ENCODE measurements at places on chromosomes 3 and 15.

GRCh38 chr15:81848701-81849100 lies 197.1 kb downstream of the MEX3B start:
- no peak for DNase-seq

- no peak for DNase-seq
Observed at GRCh38 chr3:114214542-114215341, 22.6 kb downstream of the ZNF80 start.

GRCh38 chr3:46849045-46849631 lies 14.1 kb downstream of the MYL3 start:
- DNase-seq = no peak

DNA sequence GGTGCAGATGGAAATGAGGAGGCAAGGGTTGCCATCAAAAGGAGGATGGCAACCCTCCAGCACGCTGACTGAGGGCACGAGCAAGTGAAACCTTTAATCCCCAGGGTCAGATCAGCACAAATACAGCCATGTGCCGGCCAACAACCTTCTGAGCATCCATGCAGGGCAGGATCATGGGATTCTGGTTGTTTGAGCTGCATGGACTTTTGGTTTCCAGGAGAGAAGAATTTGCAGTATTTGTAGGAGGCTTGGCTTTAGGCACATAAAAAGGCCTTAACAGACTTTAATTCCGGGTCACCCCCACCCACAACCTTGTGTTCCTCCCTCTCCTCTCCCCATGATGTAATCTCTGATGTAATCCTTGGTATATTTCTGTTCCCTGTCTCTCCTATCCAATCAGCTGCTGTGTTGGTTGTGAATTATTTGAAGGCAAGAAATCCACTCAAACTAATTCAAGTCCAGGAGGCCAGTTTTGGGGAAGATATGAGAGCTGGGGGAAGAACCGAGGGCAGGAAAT lies 254.3 kb downstream of the SHQ1 start:
- DNase-seq = no peak

- DNase-seq = no peak
Observed at GRCh38 chr3:12879191-12879815, 37.9 kb upstream of the RPL32 start.

DNA sequence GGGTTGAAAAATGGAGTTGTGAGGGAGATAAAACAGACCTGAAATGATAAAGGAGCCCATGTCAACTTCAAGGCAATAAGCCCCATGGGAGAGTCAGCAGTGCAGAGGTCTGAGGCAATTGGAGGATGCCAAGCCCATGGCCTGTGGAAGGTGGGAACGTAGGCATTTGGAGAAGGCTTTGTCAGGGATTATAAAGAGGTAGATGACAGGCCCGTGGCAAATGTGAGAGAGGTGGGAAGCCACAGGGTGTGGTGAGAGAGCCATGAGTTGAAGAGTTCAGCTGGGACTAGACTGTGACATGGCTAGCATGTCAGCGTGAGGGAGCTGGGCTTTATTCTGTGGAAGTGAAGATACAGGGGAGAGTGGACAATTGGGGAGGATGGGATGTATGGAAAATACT lies 35.4 kb downstream of the MFSD1 start:
- DNase-seq = no peak

GRCh38 chr3:129346695-129347457 lies 68.2 kb downstream of the HMCES start:
- no peak for DNase-seq

DNA sequence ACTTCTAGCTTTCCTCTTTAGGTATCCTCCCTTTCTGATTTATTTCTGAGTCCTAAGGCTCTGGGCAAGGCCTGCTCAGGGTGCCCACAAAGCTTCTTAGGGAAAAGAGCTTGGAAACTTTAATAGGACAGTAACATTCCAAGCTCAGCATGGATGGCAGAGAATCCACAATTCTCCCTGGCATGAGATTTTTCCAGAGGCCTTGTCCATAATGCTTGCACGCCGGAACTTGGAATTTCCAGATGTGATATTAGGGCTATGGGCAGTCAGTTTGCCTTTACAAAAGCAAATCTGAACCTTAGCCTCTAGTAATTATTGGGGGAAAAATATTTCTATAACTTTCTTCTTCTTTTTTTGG lies 139.0 kb upstream of the RBMS3 start:
- no peak for DNase-seq

- DNase-seq = no peak
Observed at GRCh38 chr3:120090422-120090821, 3.8 kb downstream of the GSK3B start.

DNA sequence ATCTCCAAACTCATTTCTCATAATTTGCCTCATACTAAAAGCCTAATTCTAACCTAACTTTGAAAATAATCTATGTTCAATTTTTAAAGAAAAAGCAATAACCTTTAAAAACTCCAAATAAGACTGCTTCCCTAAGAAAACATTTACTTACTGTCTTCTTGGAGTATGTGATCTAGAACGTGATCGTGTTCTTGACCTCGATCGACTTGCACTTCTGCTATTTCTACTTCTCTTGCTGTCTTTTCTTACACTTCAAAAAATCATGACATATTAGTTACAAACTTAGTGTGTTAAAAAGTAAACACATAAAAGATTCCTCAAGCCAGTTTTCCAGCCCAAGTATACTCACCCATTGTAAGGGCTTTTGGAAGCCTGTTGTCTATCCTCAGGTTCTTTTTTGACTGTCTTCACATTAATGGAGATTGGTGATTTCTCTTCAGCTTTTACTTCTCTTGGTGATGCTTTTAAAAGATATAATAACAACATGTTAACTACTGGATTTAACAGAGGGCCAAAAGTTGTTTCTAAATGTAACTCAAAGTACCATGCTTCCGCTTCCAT lies 10.7 kb downstream of the CCNL1 start:
- no peak for DNase-seq

GRCh38 chr15:60695713-60696522 lies 217.0 kb upstream of the ICE2 start:
- peak; percentile 85 for DNase-seq

DNA sequence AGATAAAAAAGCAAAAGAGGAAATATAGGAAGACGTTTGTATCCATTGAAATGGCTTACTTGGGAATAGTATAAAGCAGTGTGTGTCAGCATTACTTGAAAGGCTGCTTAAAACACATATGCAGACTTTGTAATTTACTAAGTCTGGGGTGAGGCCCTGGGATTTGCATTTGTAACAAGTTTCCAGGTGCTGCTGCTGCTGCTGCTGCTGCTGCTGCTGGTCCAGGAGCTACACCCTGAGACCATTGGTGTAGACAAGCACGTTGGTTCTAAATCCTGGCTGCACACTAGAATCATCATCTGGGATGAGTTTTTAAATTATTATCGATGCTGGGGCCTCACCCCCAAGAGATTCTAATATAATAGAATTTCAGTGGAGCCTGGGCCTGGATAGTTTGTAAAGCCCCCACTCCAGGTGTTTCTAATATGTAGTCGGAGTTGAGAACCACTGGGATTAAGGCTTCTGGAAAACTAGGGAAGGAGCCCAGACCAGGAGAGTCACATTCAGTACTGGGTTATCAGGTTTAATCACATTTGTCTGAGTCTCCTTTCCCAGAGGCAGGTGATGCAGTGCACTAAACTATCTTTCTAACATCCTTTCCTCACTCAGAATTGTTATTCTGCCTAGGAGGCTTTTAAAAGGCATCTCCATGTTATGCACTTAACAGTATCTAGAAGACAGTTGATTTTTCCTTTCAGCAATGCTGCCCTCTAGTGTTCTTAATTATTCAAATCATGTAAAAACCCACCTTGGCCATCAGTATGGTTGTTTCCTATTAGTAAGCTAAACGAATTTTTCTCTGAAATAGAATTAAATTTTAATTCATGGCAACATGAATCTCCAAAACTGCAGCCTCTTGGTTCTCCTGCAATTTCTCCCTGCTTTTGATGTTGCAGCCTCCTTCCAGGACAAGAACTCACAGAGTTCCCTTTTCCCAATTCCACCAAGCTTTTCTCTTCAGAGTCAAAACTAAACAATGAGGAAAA lies 45.4 kb downstream of the SSR3 start:
- DNase-seq = no peak

- DNase-seq = no peak
Observed at GRCh38 chr3:189288348-189289235, 116.8 kb downstream of the TPRG1 start.

- no peak for DNase-seq
Observed at GRCh38 chr3:46599590-46599989, 12.7 kb upstream of the FAM240A start.

- no peak for DNase-seq
Observed at GRCh38 chr15:92883876-92884435, 16.2 kb upstream of the CHD2 start.

- no peak for DNase-seq
Observed at GRCh38 chr3:3448468-3448867, 269.0 kb upstream of the CRBN start.

GRCh38 chr3:66957367-66957766 lies 40.7 kb upstream of the KBTBD8 start:
- no peak for DNase-seq

DNA sequence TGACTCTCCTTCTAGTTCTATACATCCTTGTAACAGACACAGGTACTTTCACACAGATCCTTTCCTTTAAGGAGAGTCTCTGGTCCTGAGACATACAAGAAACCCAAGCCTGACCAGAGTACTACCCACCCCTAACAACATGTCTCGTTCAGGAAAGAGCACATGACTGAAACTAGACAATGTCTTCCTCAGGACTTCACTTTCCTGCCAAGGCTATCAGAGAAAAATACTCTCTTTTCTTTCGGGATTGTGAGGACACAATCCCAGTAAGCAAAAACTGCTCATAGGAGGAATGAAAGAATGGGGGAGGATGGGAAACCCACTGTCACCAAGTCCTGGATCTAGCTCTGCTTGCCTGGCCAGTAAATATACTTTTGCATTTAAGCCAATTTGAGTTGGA lies 11.5 kb upstream of the ANKRD28 start:
- DNase-seq = no peak

GRCh38 chr15:95095250-95095649 lies 863.9 kb downstream of the MCTP2 start:
- no peak for DNase-seq

DNA sequence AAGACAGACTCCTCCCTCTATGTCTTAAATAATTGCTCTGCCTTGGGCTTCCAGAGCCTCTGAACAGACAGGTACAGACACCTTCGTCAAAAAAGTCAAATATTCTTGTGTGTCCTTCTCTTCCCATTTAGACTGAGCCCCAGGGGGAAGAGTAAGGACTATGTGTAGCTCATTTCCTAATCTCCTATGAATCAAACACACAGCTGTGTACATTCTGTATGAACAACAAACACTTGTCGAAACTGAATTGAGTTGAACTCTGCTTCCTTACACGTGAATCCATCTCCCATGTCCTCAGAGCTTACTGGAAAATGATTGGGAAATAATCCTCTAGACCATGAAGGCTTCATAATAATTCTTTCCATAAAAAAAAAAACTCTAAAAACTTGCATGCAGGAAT lies 80.8 kb downstream of the MOBP start:
- DNase-seq = no peak

GRCh38 chr3:129087138-129087702 lies 26.6 kb downstream of the GP9 start:
- no peak for DNase-seq

DNA sequence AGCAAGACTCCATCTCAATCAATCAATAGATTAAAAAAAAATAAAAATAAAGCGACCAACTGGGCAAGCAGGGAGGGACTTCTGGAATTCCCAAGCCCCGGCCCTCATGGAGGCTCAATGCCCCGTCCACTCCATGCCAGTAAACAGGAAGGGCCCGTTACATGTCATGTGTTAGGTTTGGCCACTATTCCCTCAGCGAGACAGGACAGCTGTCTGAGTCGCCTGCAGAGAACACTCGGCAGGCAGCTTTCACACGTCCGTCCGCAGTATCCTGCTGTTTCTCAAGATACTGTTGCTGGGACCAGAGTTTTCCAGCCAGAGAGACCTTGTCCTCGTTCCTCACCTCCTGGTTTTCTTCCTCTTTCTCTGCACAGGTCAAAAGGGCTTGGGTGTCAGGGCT lies 18.0 kb downstream of the TMEM44 start:
- no peak for DNase-seq

DNA sequence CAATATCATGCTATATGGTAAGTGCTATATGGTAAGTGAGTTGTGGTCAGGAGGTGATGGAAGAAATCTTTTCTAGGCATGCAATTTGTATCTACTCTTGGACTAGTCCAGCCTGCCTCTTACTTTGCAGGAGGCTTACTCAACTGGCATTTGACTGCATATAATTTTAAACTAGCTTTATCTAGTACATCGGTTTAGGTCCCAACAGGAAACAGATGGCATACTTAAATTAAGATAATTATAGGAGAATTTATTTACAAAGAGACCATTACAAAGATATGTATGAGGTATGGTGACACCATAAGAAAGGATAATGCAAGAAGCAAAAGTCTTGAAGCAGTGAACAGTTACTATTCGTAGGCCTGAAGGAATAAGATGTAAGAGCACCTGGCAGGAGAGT lies 7.8 kb downstream of the SLC28A2 start:
- no peak for DNase-seq

DNA sequence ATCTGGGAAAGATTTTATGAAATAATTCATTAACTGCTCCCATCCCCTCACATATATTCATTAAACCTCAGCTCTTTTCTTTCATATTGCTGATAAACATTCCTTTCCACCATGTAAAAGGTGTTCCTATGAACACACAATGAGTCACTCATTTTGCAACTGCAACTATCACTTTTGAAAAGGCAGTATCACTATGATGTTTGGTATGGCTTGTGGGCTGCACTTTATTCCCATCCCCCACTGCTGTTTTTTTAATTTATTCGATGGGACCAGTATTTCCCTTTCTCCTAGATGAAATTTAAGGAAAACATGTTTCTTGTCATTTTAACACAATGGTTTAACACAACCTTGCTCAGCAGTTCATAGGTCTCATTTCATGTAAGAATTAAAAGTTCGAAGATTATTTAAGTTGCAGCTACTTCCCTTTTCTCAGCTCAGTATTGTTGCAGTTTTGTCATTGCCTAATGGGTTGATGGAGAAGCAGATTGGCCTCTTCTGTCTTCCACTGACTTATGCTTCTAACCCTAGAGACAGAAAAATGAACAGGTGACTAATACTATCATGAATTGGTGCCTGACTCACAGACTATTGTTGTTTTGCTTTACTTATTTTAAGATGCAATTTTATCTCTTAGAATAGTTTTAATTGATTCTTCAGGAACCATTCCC lies 280.3 kb downstream of the ZPLD1 start:
- DNase-seq = no peak

GRCh38 chr15:41180206-41180789 lies 50.3 kb downstream of the EXD1 start:
- no peak for DNase-seq

DNA sequence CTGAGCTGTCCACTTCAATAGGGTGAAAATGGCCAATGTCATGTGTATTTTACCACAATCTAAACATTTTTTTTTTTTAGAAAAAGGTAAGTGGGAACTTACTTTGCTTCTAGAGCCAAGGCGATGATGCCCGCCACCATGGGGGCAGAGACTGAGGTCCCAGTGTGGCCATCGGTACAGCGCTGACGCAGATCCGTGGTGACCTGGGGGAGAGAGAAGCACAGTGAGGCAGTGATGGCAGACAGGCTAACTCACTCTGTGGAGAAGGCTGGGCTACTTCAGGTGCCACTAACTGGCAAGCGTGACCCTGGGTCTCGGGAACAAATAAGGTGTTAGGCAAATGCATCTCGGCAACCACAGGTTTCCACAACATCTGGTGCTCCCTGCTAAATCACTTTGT lies 94.3 kb upstream of the SNRPA1 start:
- no peak for DNase-seq

GRCh38 chr3:9649791-9650521 lies 651 bp downstream of the MTMR14 start:
- DNase-seq = peak; percentile 8

Measured in stimulated activated naive CD8-positive, alpha-beta T cell treated with anti-CD3 and anti-CD28 coated beads, Interleukin-15, Interleukin-2, amounts not matched to agents 100 U/mL and 50 U/mL, for 24 hours (primary cell).